ENCODE measurements at places on chromosomes 2 and 18. TPM values are rescaled to one million over a fixed set of nuclear protein-coding genes. Genes with fewer than 3 reads are reported as not detected.

GRCh38 chr2:25151718-25152117 lies 16.7 kb downstream of the POMC start:
- H3K27ac ChIP-seq, result no peak overlapping the region
- no peak for DNase-seq
- no peak overlapping the region for H3K4me3 ChIP-seq
- H3K4me1 ChIP-seq, result no peaks in the 10 kb centered on the region
- no peaks in the 10 kb centered on the region for H3K36me3 ChIP-seq

DNA sequence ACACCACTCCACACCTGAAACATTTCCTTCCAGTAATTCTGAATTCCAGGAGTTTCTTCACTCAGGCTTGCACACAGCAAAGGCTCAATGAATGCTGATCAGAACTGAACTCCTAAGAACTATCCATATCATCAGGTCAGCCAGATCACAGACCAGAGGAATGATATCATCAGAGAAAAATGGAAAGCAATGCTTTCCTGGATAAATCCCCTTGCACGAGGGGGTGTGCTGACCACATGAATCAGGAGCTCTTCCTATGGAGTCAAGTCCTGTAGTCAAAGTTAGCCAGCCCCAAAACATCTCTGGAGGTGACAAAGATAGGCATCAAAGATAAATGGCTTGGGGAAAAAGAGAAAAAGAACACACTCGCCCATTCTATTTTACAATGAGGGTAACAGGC lies 83.8 kb upstream of the ACVR2A start:
- no peaks in the 10 kb centered on the region for H3K27me3 ChIP-seq
- H3K27ac ChIP-seq, result no peak overlapping the region
- no peaks in the 10 kb centered on the region for H3K36me3 ChIP-seq
- no peak overlapping the region for H3K4me3 ChIP-seq
- no peaks in the 10 kb centered on the region for H3K4me1 ChIP-seq

DNA sequence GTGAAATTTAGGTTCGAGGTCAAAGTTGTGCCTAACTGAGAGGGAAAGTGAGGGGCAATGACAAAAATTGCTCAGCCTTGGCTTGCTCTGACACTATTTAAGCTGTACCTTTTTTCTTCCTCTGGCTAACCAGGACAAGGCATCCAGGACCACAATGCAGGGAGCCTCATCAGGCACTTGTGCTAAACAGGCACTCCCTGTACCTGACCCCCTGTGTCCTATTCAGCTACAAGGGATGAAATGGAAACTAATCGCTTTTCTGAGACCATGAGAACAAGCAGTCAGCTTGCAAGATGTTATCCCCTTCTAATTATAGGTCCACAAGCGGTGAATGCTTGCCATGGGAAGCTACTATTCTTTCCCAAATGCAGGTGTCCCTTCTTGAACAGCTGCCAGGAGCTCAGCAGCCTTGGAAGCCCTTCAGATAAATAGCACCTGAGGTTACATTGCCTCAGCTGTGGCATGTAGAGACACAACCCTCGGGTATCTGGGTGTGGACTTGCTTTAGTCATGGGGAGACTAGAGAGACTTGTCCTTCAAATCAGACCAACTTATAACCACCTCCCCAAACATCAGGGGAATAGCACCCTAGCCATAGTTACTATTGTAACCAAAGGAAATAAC lies 19.1 kb upstream of the ITGA6 start:
- no peaks in the 10 kb centered on the region for H3K36me3 ChIP-seq
- H3K4me1 ChIP-seq, result no peaks in the 10 kb centered on the region
- H3K4me3 ChIP-seq, result no peak overlapping the region

DNA sequence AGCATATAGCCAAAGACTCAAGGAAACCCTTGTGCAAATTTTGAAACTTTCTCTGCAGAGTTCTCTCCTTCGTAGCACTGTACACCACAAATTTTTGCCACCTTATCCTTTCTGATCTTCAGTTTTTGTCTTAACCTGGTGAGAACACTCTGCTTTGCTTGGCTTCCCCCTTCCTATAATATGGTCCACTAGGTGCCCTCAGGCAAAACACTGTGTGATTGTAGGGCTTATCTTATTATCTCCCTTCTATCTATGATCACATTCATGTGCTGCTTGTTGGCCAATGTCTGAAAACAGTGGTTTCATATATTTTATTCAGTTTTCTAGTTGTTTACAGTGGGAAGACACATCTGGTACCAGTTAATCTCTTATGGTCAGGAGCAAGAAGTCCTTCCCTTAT lies 111.1 kb downstream of the MTX2 start:
- no peak for DNase-seq

GRCh38 chr18:24633121-24633520 lies 172.7 kb downstream of the HRH4 start:
- no peaks in the 10 kb centered on the region for H3K4me1 ChIP-seq
- peaks cover 2% of the 10 kb centered on the region for H3K27me3 ChIP-seq
- H3K4me3 ChIP-seq, result no peak overlapping the region

- no peaks in the 10 kb centered on the region for H3K4me1 ChIP-seq
- no peak for DNase-seq
- H3K27me3 ChIP-seq, result peaks cover 6% of the 10 kb centered on the region
- H3K36me3 ChIP-seq, result no peaks in the 10 kb centered on the region
Observed at GRCh38 chr2:127574656-127575055, 39.2 kb downstream of the MYO7B start.

GRCh38 chr18:13259701-13260100 lies 41.1 kb downstream of the LDLRAD4 start:
- H3K4me1 ChIP-seq, result peaks cover 29% of the 10 kb centered on the region
- no peak overlapping the region for H3K4me3 ChIP-seq
- H3K27me3 ChIP-seq, result peaks cover 2% of the 10 kb centered on the region
- no peaks in the 10 kb centered on the region for H3K36me3 ChIP-seq

DNA sequence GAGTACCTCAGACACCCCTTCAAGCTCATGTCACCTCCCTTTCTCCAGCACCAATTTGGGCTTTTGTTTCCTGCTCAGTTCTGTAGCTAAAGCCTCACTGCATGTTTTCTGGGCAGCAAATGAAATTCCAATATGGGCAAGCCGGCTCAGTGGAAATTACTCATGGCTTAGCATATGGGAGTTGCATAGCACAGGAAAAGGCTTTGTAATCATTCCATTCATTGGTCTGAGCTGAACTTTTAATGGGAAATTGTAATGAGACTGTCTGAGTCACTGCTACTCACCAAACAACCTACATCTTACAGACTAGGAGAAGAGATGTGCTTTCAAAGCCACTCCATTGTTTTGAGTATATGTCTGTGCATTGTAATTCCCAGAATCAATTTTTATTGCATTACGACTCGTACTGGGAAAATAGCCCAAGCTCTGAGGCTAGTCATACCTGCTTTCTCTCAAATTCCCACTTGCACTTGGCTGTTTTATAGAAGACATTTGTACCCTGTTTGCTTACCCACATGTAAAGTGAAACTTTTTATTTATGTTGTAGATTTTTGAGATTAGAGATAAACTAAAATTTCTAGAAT lies 139.5 kb upstream of the LRATD1 start:
- H3K27me3 ChIP-seq, result no peaks in the 10 kb centered on the region
- no peak overlapping the region for H3K27ac ChIP-seq
- DNase-seq, result no peak

DNA sequence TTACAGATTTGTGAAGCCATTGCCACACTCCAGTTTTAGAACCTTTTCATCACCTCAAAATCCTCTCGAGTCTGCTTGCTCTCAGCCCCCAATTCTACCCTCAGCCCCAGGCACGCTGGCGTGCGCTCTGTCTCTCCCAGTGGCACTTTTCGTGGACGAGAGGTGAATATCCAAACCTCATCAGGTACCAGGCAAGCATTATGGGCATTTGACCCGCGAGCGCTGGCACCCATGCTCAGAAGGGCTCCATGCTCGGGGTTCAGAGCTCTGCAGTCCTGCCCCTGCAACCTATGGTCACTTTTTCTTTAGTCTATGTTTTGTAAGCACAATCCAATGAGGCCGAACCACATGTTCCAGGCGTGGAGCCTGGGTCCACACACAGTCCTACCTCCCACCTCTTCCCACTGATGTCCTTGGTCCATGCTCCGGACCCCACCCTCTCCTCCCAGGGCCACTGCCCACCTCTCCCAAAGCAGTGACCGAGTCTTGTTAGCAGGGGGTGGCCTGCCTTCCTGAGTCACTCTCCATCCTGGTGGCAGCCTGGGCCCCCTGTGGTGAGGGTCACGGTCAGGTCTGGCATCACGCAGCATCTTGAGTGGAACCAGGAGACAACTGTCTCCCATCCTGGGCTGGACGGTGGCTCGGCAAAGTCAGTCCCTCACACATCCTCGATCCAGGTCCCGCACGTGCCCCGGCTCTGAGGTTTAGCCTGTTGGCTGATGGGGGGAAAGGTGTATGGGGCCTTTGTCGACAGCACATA lies 256.9 kb downstream of the NDUFA10 start:
- no peak for DNase-seq
- no peak overlapping the region for H3K27ac ChIP-seq
- peaks cover 3% of the 10 kb centered on the region for H3K36me3 ChIP-seq
- no peak overlapping the region for H3K4me3 ChIP-seq
- peaks cover 3% of the 10 kb centered on the region for H3K27me3 ChIP-seq

GRCh38 chr18:57797209-57797651 lies 5.9 kb downstream of the ATP8B1 start:
- no peak overlapping the region for H3K27ac ChIP-seq
- DNase-seq, result no peak
- H3K4me3 ChIP-seq, result no peak overlapping the region
- H3K4me1 ChIP-seq, result peaks cover 7% of the 10 kb centered on the region

GRCh38 chr2:103959174-103960128 lies 894.5 kb upstream of the POU3F3 start:
- H3K27me3 ChIP-seq, result no peaks in the 10 kb centered on the region
- no peaks in the 10 kb centered on the region for H3K36me3 ChIP-seq
- no peaks in the 10 kb centered on the region for H3K4me1 ChIP-seq
- H3K27ac ChIP-seq, result no peak overlapping the region
- no peak overlapping the region for H3K4me3 ChIP-seq

- H3K36me3 ChIP-seq, result no peaks in the 10 kb centered on the region
- H3K4me1 ChIP-seq, result peaks cover 15% of the 10 kb centered on the region
- peak overlapping the region; percentile 70 for H3K4me3 ChIP-seq
- H3K27ac ChIP-seq, result no peak overlapping the region
Observed at GRCh38 chr2:158969715-158970240, 1.3 kb downstream of the TANC1 start.

OR6B2 gene
- not detected for total RNA-seq

LRP2 gene
- total RNA-seq, result 0.27 TPM

CLK1 gene
- 112 TPM for total RNA-seq

VAMP8 gene
- total RNA-seq, result 112 TPM

Data from activated CD4-positive, alpha-beta memory T cell treated with anti-CD3 and anti-CD28 coated beads for 36 hours (primary cell).